ENCODE measurements at places on chromosomes 1 and 21. TPM values are rescaled to one million over a fixed set of nuclear protein-coding genes. Genes with fewer than 3 reads are reported as not detected.

GRCh38 chr1:226974544-226975258 is 34.6 kb downstream of the COQ8A start:
- DNase-seq, result no peak

DNA sequence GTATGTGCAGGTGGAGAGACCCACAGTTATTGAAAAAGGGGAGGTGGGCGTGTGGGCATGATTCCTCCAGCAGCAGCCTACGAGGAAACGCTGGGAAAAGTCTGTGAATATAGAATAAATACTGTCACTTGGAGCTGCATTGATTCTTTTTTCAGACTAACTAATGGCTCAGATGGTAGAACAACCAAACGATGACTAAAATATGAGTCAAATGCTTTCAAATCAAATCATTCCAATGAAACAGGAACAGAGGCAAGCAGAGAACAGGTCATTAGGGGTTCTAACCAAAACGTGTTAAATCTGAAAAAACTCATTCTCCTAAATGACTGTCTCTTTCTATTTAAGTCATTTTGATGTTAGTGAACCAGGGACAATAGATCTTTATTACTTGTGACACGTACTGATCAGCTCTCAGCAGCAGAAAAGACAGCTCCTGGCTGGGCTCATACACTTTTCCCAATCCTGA is 35.1 kb upstream of the SEC16B start:
- DNase-seq, result peak; percentile 26

DNA sequence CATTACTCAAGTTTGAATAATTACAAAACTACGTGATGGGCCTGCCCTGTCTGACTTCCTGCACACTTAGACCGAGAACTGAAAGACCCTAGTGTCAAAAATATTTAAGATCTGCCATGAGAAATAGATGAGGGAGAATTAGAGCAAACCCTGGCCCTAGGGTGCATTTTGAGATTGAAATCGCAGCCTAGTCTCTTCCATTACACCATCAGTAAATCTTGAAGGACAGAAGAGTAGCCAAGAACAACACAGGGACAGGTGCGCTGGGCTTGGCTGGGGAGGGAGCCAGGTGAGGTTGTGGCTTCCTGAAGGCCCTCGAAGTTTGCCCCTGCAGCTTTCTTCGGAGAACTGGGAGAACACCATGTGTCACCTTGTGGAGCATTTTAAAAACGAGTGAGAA is 36.7 kb upstream of the KIF26B start:
- DNase-seq, result no peak

DNA sequence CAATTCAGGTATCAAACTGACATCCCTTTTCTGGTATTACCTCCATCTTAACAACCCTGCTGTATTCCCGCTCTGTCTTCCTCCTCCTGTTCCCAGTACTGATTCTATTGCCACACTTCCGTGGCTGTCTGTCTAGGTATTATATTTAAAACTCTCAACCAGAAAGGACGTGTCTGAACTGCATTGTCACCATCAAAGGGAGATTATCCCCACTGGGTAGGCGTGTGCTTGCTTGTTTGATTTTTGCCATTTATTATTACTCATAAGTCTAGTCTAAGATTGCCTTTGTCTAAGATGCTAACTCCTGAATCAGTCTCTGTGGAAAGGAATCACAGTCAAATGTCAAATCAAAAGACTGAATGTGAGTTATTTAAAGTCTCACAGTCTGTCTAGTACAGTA is 650.1 kb downstream of the KCNT2 start:
- no peak for DNase-seq

The PRELP gene
- not detected for total RNA-seq

The TNFRSF14 gene
- total RNA-seq, result 109 TPM

The DENND2C gene
- 2.9 TPM for total RNA-seq
